H9 (cell line): ENCODE measurements at places on chromosomes 2 and 18. TPM values are rescaled to one million over a fixed set of nuclear protein-coding genes. Genes with fewer than 3 reads are reported as not detected.

Gene MYO1B
- total RNA-seq = 43.2 and 51.4 TPM in 2 replicates

Gene AFF3
- 0.15 and 0.22 TPM in 2 replicates for total RNA-seq

Gene ANKRD30BL
- total RNA-seq = not detected in 2 replicates

Gene TUBA4B
- total RNA-seq = not detected in 2 replicates

Gene NLRC4
- total RNA-seq = not detected in 2 replicates

Gene STAT4
- total RNA-seq = 0.33 TPM in 2 replicates

Gene METTL8
- total RNA-seq = 40.9 and 44.7 TPM in 2 replicates

Gene EGR4
- total RNA-seq = 0.85 and 1.2 TPM in 2 replicates

Gene TRABD2A
- 1.4 and 1.7 TPM in 2 replicates for total RNA-seq

Gene ZNF804A
- total RNA-seq = not detected in 2 replicates

Gene GKN2
- not detected in 2 replicates for total RNA-seq

Gene CIAO1
- 67.6 and 71.9 TPM in 2 replicates for total RNA-seq

Gene CHRNG
- not detected in 2 replicates for total RNA-seq

Gene SLC9A4
- total RNA-seq = not detected in 2 replicates

Gene GLI2
- 56.7 and 59.3 TPM in 2 replicates for total RNA-seq

Gene SCN1A
- total RNA-seq = 0.13 and 0.18 TPM in 2 replicates

Gene PTGR3
- total RNA-seq = 1.6 and 2.7 TPM in 2 replicates

Gene REG3G
- not detected in 2 replicates for total RNA-seq

Gene MARCO
- not detected in 2 replicates for total RNA-seq

Gene CHRND
- not detected in 2 replicates for total RNA-seq

Gene APCDD1
- 1.2 and 1.8 TPM in 2 replicates for total RNA-seq

Gene FEV
- total RNA-seq = not detected in 2 replicates

Gene UGT1A5
- not detected in 2 replicates for total RNA-seq

Gene APLF
- 3.6 and 3.7 TPM in 2 replicates for total RNA-seq

Gene CGREF1
- total RNA-seq = 1.4 and 2.1 TPM in 2 replicates

Gene AOX1
- total RNA-seq = 3.5 and 4.8 TPM in 2 replicates

Gene CDH19
- not detected in 2 replicates for total RNA-seq

Gene IL18RAP
- total RNA-seq = not detected in 2 replicates

Gene GRHL1
- 2.5 and 2.8 TPM in 2 replicates for total RNA-seq

Gene MLPH
- total RNA-seq = 3.4 TPM in 2 replicates

Gene ACMSD
- total RNA-seq = not detected in 2 replicates

Gene PRLH
- total RNA-seq = not detected in 2 replicates
